ENCODE measurements at places on chromosomes 12 and 14.

GRCh38 chr14:85644211-85644610 lies 114.3 kb downstream of the FLRT2 start:
- no peak for DNase-seq

- no peak for DNase-seq
These were observed 99.9 kb upstream of the MAP1LC3B2 start for GRCh38 chr12:116459011-116459875.

DNA sequence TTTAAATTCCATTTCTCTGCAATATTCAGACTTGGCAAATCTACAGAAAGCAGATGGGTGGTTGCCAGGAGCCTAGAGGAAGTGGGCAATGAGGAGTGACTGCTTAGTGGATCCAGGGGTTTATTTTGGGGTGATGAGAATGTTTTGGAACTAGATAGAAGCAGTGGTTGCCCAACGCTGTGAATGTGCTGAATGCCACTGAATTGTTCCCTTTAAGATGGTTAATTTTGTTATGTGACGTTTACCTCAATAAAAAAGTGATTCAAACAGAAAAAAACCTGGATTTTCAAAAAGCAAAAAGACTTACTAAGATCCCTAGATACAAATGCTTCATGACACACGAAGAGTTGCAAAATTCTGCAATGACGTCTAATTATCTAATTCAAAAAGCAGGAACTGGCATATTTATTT lies 34.2 kb downstream of the DAO start:
- DNase-seq: no peak

- no peak for DNase-seq
These were observed 66.3 kb upstream of the EEA1 start for GRCh38 chr12:92995258-92995903.

GRCh38 chr14:41875116-41875515 lies 268.4 kb downstream of the LRFN5 start:
- no peak for DNase-seq

- no peak for DNase-seq
These were observed 134.6 kb downstream of the RMST start for GRCh38 chr12:97597031-97597751.

DNA sequence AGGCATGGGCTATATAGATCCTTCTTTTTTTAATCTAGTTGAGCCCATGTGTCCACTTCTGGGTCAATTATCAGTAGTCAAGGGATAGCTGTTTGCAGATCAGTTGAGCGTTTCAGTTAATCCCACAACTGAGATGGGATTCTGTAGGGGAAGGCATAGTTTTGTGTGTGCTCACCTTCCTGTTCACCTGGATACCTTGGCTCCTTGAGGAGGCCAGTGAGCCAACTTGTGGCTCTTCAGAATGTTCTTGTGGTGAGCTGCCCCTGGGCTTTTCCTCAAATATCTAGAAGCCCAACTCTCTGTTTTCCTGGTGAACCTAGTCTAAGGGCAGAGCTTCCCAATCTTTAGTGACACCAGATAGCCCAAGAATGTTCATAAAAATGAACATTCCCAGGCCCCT lies 302.9 kb upstream of the TBX3 start:
- DNase-seq: no peak

GRCh38 chr12:114220311-114220710 lies 185.6 kb downstream of the TBX5 start:
- DNase-seq: no peak

DNA sequence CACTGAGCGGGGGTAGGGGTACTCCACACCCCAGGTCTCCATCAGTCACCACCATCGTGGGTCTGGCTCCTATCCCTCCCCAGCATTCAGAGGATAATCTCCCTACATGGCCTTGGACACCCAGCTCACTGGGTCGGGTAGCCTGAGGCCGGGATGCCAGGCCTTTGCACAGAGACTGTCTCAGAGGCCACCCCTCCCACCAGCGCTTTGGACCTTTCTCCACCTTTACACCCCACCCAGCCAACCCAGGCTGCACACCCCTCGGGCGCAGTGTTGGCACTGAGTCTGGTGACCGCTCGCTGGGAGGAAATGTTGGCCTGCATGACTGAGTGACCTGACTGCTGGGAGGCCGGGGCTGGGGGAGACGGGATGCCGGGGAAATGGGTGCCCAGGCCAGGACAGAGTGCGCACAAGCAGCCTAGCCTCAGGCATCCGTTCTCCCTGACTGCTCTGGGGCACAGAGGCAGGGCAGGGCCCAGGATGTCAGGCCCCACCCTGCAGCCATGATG lies 10.6 kb upstream of the LBHD2 start:
- no peak for DNase-seq

- no peak for DNase-seq
These were observed 1.6 kb downstream of the ABCB9 start for GRCh38 chr12:122964439-122965257.

DNA sequence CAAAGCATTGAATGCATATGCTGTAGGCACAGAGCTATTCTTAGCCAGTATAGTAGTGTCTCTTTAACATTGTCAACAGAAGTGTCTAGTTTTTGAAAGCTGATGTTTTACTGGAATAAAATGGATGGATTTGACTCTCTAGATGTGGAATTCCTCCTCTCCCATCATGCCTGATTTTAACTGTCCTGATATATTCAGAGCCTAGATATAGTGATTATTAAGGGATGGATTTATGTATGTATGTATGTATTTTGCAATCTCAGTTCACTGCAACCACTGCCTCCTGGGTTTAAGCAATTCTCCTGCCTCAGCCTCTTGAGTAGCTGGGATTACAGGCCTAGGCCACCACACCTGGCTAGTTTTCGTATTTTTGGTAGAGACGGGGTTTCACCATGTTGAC lies 144.8 kb upstream of the NAV3 start:
- DNase-seq: no peak

- DNase-seq: no peak
These were observed at the start of gene B4GALNT3 for GRCh38 chr12:459430-460258. B4GALNT3 (plus strand) TSS chr12:459939; CDS start chr12:460377, 438 bp downstream.

- DNase-seq: no peak
These were observed 938.8 kb upstream of the FBXO33 start for GRCh38 chr14:40371011-40371410.

- no peak for DNase-seq
These were observed 83.1 kb downstream of the KCNMB4 start for GRCh38 chr12:70449074-70449752.

- no peak for DNase-seq
These were observed 107.6 kb downstream of the ITPR2 start for GRCh38 chr12:26725276-26725916.

- DNase-seq: no peak
These were observed 2.7 kb downstream of the FAIM2 start for GRCh38 chr12:49901026-49901425.

DNA sequence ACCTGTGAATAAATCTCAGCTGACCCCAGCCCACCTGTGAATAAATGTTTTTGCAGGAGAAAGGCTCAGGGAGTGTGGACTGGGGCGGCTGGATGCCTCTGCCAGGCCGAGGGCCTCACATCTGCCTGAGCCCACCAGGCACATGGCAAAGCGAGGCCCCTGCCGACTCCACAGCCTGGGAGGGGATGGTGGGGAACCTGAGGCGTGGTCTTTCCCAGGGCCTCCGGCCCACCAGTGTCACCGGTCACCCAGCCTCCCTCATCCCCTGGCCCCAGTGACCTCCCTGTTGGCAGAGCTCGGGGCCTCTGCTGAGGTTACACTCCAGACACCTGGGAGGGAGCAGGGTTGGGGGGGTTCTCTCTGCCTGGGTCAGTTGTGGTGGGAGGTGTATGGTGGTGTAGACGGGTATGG lies 8.2 kb downstream of the NOC4L start:
- no peak for DNase-seq

DNA sequence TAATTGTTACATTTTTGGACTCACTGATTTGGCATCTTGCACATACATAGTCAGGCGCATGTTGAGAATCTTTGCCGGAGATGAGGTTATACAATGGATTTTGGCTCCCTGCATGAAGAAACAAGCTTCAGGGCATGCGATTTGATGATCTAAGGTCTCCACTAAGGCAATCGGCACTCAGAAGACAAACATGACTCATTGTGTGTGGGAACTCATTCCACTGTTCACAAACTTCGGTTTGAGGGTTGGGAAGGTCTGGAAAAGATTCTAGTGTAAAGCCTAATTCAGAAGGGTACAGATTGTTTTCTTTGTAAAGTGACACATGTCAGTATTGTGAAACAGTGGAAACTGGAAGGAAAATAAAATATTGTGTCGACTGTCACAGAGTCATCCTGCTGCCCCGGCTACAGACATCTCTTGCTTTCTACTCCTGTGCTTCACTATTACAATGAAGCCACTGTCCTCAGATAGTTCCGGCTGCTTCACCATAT lies 192.6 kb upstream of the HMGA2 start:
- DNase-seq: peak; percentile 45

DNA sequence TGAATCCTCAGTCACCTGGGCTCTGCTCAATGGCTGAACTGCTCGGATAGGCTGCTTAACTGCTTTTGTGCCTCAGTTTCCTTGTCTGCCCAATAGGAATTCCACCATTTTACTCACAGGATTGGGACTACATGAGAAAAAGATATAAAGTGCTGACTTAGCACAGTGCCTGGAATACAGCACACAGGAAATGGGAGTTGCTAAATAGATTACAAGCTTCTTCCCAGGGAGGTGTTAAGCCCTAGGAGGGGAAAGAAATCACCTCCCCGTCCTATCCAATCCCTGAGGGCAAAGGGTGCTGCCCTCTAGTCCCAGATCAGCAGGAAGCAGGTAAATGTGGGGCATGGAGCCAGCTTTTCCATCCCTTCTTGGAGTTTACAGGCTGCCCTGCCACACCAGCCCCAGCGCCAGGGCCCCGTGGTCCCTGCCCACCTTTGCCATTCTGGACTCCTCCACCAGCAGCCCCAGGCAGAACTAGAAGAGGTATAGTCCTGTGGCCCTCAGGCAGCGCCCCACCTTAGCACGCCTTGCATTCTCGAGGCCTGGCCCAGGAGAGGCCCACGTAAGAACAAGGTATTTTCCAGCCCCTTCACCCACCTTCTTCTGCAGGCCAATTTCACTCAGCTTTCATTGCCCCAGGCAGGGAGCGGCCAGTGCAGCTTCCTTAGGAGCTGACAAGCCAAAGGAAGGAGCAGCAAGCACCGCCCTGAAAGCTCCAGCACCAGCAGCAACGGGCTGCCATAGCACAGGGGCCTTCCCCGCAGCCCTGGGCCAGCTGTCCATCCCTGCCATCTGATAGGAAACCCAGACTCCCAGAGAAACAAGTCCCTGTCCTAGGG lies 28.8 kb upstream of the RPLP0 start:
- DNase-seq: no peak

GRCh38 chr12:95169368-95169767 lies 47.9 kb downstream of the FGD6 start:
- no peak for DNase-seq

DNA sequence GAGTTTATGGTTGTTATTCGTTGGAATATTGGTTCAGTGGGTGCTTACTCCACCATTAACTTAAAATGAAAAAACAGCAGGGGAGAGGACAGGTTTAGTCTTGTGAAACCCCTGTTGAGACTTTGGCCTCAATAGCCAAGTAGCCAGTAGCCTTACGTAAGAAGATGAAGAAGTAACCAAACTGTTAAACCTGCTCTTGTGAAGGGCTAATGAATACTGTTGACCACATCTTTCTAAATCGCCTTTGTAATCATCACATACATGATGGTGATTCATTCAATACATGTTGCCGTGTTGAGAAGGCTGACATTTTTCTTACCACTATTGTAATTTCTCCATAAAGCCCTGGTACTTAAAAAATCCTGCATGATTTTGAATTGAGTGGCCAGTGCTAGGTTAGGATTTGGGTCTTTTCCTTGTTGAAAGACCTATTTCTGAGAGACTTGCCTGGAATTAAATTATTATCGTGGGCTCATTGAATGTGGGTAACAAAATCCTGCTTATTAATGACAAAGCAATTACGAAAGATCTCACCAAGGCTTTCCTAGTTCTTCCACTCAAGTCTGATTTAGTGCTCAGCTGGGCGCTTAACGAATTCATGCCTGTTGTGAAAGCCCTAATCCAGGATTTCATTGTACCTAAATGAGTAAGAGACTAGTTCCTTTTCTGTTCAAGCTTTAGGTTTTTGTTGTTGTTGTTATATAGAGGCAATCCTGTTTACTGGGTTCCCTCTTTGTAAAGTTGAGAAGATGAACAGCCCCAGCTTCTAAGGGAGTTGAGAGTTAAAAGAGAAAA lies 333.1 kb downstream of the FUT8 start:
- no peak for DNase-seq

DNA sequence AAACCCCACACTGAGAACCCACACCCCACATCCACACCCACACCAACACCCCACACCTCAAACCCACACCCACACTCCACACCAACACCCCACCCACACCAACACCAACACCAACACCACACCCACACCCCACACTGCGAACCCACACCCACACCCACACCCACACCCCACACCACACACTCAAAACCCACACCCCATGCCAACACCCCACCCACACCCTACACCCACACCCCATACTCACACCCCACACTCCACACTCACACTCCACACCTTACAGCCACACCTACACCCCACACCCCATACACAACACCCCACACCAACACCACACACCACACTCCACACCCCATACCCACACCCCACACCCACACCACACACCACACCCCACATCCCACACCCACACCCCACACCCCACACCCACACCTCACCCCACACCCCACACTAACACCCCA lies 38.0 kb downstream of the TMEM120B start:
- no peak for DNase-seq

- DNase-seq: no peak
These were observed 22.8 kb downstream of the COX8C start for GRCh38 chr14:93369713-93370266.

- no peak for DNase-seq
These were observed 163.3 kb upstream of the NTF3 start for GRCh38 chr12:5268424-5269210.

Measured in ureter (tissue), 1 donor.